Fibroblast of skin of right biceps (primary cell): ENCODE measurements at places on chromosomes 7 and 10.

DNA sequence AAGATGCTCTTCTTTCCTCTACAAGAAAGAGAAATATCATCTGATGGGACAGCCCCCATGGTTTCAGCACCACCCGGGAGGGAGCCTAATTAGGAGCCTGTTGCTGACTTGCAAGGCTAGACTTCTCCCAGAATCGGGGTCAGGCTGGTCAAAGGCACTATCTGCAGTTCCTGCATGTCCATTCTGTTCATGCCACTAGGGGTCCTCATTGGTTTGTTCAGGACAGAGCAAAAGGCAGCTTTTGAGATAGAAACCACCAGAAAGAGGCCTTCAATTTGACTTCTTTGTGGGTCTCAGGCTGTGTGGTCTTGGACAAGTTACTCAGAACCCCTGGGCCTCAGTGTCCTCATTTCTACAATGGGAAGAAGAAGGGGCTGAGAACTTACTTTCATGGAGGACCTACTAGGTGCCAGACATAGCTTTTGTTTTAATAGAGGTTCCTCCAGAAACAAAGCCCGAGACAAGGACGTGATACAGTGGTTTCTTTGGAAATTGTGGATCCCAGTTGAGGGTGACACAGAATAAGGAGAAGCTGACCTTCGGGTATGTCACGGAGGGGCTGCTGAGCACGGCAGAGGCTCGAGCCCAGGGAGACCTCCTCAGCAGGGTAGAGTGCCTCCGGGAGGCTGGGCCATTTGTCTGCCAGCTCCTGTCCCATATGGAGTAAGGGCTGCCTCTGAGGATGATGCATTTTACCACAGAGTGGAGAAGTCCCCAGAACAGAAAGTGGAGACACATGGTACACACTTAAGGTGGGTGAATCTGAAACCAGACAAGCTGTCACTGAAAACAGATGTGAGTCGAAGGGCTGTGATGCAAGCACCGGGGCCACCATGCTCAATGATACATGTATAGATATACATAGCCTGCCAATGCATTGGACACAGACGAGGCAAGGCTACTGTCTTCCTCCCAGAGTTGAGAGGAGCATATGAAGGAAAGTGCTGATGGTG, 33.1 kb upstream of the NEUROD6 start:
- DNase-seq, result peak; percentile 54

DNA sequence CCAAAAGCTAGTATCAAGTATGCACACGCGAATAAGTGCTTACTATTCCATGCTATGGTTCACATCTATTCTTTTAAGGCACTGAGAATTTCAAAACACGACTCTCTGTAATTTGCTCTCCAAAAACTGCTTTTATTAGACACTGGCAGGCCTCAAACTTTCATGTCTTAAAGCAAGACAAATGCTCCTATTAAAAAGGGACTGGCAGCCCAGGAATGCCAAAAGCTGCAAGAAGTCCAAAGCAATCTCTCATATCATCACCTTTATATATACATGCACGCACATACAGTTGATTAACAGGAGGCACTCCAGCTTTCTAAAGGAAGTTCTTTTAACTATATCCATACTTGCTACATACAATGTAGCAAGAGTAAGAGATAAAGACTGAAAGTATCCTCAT, 34.8 kb downstream of the UBE2H start:
- DNase-seq, result peak; percentile 36

GRCh38 chr10:36097696-36098095, 455.6 kb upstream of the FZD8 start:
- DNase-seq, result no peak

- peak; percentile 16 for DNase-seq
Measured at GRCh38 chr7:99368750-99369389, 5.7 kb upstream of the ARPC1B start.

- no peak for DNase-seq
Measured at GRCh38 chr10:76732306-76732705, 905.3 kb downstream of the KCNMA1 start.

- peak; percentile 60 for DNase-seq
Measured at GRCh38 chr7:70679661-70680060, 452.3 kb upstream of the GALNT17 start.

DNA sequence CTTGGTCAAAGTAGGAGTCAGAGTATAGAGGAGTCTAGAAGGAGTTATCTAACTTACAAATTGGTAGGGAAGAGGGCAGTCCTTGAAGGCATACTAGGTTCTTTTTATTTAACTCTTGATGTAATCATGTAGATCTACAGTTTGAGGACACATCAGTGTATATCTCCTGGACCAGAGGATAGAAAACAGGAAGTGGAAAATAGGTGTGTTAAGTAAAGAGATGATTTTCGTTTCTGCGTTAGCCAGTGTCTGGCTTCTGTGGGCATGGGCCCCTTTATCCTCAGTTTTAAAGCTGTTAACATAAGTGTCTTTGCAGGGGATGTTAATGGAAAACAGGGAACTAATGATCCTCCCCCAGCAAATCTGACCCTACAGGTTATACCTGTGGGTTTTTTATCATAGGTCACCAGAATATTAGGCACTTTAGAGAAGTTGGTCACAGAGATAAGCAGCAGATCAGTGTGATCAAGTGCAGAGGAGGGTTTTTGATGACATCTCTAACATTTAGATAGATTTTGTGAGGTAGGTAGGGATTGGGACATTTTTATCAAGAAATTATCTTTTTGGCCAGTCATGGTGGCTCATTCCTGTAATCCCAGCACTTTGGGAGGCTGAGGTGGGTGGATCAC, 58.6 kb upstream of the PRSS1 start:
- no peak for DNase-seq

DNA sequence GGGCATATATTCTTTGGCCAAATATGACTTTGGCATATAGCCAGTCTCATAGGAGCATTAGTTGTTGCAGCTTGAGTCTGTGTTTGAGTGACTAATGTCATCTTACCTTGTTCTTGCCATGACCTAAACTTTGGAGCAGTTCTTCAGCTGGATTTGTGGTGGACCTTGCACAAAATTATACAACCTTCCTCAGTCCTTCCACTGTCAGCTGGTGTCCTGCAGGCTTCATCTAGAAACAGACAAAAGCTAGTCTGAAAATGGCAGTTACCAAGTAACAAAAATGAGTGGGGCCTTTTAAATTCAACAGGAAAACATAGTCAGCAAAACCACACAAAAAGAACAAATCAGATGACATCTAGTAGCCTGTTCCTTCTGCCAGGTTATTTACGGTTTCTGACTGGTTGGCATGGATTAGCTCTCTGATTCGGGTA, 59.5 kb upstream of the HECTD2 start:
- no peak for DNase-seq

DNA sequence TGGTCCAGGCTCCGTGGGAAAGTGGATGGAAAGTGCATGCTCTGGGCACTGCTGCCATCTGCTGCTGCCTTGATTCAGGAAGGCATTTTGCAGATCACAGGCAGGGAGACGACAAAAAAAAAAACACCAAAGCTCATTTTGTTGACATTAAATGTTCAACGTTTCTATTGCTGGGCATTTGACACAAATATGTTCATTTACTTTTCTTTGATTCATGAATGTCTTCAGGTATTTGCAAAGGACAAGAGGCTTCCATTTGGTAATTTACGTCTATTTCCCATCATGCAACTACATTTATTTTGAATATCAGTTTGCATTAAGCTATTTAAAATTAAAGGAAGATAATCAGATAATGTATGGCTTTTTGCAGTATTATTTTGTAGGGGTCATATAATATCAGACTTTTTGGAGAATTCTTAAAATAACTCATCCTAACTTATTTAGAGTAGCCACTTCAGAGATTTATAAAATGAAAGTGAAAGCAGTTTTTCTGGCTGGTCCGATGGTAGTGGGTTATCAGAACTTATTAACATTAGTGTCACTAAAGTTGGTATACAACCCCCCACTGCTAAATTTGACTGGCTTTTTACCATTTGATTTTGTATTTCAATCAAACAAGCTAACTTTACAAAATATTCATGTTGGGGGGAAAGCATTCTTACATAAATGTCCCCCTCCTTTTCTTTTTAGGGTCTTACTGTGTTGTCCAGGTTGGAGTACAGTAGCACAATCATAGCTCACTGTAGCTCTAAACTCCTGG, 65.3 kb downstream of the PDIA4 start:
- DNase-seq, result peak; percentile 65

GRCh38 chr10:101710059-101710695, 15.2 kb upstream of the FBXW4 start:
- no peak for DNase-seq
